ENCODE measurements at places on chromosomes 2 and 18. TPM values are rescaled to one million over a fixed set of nuclear protein-coding genes. Genes with fewer than 3 reads are reported as not detected.

GULP1 gene
- 27.6 TPM for total RNA-seq

CHRNG gene
- total RNA-seq = not detected

DNA sequence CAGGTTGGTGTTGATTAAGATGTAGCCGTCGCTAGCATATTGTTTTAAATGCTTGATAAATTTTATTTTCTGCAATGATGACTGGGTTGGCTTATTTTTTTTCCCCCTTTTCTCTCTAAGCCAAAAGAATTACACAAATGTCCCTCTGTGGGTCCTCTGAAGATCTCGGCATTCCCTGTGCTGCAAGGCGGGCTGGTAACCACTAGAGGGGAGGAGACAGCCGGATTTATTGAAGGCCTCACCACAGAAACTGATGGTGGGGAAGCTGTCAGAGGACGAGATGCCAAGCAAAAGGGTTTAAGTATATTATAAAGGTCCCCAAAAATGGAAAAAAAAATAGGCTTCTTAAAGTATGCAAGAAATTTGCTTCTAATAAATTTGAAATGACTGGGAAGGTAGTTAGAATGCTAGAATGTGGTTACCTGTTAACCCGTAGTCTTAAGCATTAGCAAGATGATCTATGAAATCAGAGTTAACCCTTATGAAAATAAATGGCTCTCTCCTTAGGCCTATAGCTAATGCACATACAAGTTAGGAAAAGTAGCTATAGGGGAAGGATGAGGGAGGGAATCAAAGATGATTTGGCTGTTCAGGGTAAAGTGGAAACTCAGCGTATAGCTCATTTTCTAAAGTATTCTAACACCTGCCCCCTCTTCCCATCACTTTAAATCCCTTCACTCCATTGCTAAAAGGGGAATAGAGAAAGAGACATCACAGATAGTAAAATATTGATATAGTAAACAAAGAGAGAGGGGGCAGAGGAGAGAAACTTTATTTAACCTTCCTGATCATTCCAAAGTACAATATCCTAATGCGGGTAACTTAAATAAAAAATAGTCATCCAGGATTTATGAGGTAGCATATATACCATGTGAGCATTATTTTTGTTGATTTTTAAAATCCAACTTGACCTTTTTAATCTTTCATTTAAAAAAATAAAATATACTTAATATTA, 894.5 kb upstream of the POU3F3 start:
- no peak for DNase-seq

- no peak for DNase-seq
Measured at GRCh38 chr2:197821550-197822289, 17.3 kb downstream of the PLCL1 start.
